ENCODE measurements at places on chromosomes 1 and 21.

DNA sequence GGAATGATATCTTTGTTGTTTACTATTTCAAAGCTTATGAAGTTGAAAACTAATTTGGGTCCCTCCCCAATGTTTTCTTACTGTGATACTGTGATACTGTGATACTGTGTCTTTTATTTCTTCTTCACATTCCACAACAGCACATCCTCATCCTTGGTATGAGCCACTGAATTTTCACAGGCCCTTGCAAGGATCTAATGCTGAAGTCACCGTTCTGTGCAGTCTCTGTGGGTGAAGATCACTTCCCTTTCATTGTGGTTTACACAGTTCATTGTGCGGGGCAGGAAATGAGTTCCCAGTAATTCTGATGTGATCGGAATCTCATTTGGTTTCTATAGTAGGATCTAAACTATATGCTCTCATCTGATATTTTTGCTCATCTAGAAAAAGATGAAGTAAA, 32.1 kb upstream of the PAXBP1 start:
- no peak for DNase-seq

- DNase-seq, result no peak
Measured at GRCh38 chr1:170893655-170894297, 41.6 kb upstream of the MROH9 start.

DNA sequence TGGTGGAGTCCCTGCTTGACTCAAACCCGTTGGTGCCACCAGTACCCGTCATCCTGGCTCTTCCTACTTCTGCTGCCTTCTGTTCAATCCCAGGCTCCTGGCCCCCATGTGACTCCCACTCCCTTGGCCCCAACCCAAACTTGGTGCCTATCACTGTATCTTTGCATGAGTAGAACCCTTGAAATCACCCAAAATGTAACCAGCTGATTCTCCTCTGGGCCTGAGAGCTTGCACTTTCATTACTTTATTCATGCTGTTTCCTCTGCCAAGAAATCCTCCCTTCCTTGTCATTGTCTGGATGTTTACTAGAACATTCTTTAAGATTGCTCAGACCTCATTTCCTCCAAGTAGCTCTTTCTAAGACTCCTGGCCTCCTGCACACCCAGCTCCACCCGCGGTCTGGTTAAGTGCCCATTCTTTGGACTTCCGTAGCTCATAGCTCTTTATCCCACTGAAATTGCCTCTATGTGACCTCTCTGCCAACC, 15.7 kb downstream of the PTAFR start:
- no peak for DNase-seq

- no peak for DNase-seq
Measured at GRCh38 chr1:25461849-25462248, 31.2 kb downstream of the MACO1 start.

DNA sequence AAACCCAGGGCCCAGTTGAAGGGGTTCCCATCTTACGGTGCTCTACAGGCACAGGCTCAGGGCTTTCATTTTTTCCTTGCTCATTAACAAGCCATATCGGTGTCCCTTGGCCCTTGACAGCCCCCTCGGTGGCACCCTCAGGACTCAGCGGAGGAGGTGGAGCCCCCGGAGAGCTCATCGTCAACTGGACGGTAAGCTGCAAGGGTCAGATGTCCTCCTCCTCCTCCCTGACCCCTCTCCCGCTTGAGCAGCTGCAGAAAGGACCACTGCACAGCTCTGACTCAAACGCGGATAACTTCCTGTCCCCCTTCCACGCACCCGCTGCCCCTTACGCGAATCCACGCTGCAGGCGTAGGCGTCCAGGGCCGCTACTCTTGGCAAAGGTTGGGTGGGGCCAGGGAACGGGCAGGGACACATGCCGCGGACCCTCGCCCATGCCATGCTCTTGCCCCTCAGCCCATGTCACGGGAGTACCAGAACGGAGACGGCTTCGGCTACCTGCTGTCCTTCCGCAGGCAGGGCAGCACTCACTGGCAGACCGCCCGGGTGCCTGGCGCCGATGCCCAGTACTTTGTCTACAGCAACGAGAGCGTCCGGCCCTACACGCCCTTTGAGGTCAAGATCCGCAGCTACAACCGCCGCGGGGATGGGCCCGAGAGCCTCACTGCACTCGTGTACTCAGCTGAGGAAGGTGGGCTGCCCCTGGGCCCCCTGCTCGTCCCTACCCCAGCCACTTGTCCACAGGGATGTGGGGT, 14.7 kb downstream of the TMEM81 start:
- no peak for DNase-seq

DNA sequence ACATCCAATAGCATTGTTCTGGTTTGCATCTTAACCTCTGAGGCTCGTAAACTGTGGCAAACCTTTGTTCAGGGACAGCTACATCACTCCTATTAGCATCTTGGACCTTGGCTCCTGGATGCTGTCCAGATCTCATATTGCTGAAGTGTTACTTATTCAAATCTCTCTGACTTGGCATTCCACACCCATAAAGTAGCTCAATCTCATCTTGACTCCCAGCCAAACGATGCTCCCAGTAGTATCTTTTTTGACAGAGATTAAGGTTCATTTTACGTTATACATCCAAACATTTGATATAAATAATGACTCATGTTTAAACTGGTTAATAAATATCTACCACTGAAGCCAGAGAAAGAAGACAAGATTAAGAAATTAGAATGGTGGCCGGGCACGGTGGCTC, 4.4 kb upstream of the FLVCR1 start:
- no peak for DNase-seq

DNA sequence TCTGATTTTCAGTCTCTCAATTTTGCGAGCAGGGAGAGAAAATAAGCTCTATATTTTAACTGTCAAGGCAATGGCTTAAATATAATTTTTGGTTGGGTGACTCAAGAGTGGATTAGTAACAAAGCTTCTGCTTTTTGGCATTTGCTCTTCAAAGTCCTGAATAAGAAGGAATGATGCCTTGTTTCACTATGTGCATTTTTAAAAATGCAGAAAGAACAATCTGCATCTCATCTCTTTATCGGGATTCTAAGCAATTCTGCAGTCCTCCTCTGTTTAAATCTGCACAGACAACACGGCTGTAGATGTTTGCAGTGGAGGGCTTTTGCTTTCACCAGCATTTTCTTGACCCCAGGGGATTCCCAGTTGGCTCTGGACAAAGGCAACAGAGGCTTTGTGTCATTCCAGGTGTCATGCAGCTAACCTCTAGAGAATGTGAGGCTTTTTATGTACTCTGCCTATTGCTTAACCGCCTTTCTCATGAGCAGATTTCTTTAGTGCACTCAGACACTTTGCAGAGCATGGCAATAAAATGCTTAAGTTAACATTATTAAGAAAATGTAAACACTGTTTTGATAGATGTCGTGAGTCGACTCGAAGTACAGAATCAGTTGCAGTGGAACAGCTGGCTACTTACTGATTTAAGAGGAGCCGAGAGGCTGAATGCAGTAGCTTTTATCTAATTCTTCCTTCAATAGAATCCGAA, 783.2 kb upstream of the NEGR1 start:
- DNase-seq, result no peak

GRCh38 chr1:66546047-66546810, 12.3 kb downstream of the SGIP1 start:
- DNase-seq, result no peak

GRCh38 chr1:151728151-151729054, 7.1 kb downstream of the RIIAD1 start:
- DNase-seq, result no peak

DNA sequence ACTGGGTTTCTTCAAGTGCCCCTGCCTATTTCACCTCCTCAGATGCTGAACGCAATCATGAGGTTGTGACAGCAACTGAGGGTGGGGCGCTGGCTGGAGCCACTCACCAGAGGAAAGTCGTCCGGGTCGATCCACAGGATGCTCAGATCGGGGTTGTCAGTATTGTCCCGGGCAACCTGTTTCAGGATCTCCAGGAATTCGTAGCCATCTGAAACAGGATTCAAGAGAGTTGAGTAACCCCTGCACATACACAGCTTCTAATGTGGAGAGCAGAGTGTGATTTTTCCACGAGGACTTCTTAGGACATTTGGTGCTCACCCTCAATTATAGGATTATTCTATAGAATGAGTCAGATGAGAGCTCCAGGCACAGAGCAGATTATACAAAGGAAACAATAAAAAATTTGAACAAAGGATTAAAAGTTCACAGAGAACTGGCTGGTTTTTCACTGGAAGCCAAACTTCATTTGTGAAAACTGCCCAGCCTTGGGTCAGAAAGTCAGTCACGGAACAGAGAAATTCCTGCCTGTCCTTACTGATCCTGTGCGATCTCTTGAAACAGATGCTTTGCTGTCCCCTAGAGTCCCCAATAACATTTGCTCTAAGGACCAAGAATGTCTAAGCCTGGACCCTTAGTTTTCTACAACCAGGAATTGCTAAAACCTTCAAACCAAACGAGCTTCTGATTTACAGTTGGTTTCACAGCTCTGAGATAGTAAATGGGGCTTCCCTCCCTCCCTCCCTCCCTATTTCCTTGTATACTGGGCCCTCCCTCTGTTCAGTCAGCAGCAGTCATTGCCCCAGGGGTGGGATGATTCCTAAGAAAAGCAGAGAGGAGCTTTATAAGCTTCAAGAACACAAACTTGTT, 63.2 kb downstream of the CASQ2 start:
- no peak for DNase-seq

DNA sequence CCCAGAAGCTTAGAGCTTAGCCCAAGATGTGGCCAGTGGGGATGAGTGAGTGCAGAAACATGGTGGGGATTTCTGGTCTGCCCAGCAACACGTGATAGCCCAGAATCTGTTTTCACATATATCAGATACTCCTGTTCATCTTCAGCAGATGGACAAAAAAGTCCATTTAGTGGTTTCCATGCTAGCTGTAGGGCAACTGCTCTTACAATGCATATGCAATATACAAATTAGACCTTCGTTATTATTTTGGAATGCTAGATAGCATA, 96.9 kb upstream of the SGIP1 start:
- DNase-seq, result no peak
